ENCODE measurements at places on chromosomes 11 and 22.
A peak's percentile ranks its signal among the peaks of the same experiment; 100 is the strongest.

DNA sequence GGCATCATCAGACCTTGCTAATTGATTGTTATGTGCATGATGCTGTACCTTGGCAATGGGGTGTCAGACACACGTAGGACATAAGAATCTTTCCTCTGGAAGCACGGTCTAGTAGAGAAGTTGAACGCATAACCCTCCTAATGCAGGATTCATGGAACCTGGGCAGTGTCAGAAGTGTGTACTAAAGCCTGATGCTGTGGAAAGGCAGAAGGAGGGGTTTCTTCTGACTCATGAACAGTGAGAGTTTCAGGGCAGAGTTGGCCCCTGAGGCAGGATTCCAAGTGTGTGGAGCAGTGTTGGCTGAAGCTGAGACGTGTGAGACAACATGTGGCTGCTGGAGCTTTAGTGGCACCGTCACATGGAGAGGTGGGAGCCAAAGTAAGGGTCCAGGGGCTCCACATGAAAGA lies 3.5 kb downstream of the PANX1 start:
- DNase-seq: no peak

DNA sequence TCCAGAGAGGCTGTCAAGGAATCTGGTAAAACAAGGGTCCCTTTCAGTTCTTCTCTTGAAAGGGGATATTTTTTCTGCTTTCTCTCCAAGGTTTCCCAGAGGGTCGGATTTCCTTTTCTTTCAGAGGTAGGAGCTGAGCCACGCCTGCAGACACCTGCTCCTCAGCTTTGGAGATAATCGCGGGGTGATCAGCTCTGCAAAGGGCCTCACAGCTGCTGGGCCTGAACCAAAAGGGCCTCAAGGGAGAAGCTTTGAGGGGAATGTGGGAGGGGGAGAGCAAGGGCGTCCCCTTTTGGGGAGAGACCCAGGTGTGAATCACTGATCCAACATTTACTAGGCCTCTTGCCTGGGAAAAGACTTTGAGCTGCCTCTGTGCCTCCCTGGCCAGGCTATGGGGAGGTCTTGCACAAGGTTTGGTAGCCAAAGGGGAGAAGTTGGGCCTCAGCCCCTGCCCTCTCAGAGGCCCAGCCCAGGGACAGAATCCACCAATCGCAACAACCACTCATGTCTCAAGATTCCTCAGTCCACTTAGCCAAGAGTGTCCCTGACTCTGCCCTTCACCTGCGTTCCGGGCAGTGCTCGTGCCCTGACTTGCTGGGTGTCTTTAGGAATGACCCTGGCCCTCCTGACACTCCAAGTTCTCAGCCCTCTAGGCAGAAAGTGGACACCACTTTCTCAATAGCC lies 14.0 kb upstream of the TP53I11 start:
- DNase-seq: no peak

GRCh38 chr22:46905415-46905814 lies 143.0 kb downstream of the TBC1D22A start:
- no peak for DNase-seq

GRCh38 chr22:35619336-35620094 lies 2.4 kb upstream of the MB start:
- DNase-seq: no peak

DNA sequence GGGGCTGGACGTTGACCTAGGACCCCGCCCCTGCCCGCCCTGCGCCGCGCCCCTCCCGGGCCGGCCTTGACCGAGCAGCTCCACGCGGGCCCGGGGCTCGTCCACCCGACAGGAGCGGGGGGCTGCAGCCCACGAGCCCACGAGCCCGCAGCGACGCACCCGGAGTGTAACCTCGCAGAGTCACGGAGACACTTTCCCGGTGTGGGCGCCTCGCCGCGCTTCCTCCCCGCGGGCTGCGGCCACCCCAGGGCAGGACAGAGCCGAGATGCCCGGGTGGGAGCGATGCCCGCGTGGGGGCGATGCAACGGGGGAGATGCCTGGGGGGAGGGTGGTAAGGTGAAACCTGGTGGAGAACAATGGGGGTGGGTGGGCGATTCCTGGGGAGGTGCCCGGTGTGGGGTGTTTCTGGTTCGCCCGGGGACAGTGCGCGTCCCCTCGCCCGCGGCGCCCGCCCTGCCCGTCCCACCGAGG lies 4.9 kb upstream of the ZBED4 start:
- no peak for DNase-seq

DNA sequence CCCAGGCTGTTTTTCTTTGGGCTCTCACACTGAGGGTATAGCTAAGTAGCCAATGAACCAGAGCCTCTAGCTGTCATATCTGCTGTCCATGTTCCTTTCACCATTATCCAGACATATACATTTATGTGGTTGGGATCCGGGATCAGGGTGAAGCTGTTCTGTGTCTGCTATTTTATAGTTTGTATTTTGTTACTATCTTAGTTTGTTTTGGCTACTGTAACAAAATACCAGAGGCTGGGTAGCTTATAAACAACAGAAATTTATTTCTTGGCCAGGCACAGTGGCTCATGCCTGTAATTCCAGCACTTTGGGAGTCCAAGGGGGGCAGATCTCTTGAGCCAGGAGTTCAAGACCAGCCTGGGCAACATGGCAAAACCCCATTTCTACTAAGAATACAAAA lies 40.5 kb upstream of the CABP7 start:
- no peak for DNase-seq

- DNase-seq: no peak
These were observed 113.1 kb upstream of the ZBED5 start for GRCh38 chr11:10970926-10971325.

DNA sequence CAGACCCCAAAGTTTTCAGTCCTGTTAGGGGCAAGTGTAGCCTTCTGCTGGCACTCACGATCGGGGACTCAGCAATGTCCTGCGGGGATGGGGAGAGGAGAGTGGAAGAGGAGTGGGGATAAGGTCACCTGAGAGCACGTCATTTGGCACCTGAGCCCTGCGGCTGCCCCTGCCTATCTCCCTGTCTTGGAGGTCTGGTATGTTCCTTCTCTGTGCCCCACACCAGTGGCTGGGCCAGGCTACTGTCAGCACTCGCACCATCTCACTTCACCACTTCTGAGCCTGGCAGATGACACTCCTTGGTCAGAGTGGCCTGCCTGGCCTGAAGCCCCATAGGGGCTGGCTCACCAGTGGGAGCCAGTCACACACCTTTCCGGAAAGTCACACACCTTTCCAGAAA lies 20.1 kb upstream of the CHADL start:
- no peak for DNase-seq

GRCh38 chr11:19946681-19947080 lies 213.6 kb downstream of the DBX1 start:
- no peak for DNase-seq

- DNase-seq: no peak
These were observed 24.1 kb upstream of the CCDC134 start for GRCh38 chr22:41776381-41776780.

GRCh38 chr11:12284316-12285050 lies 92.9 kb upstream of the PARVA start:
- no peak for DNase-seq

DNA sequence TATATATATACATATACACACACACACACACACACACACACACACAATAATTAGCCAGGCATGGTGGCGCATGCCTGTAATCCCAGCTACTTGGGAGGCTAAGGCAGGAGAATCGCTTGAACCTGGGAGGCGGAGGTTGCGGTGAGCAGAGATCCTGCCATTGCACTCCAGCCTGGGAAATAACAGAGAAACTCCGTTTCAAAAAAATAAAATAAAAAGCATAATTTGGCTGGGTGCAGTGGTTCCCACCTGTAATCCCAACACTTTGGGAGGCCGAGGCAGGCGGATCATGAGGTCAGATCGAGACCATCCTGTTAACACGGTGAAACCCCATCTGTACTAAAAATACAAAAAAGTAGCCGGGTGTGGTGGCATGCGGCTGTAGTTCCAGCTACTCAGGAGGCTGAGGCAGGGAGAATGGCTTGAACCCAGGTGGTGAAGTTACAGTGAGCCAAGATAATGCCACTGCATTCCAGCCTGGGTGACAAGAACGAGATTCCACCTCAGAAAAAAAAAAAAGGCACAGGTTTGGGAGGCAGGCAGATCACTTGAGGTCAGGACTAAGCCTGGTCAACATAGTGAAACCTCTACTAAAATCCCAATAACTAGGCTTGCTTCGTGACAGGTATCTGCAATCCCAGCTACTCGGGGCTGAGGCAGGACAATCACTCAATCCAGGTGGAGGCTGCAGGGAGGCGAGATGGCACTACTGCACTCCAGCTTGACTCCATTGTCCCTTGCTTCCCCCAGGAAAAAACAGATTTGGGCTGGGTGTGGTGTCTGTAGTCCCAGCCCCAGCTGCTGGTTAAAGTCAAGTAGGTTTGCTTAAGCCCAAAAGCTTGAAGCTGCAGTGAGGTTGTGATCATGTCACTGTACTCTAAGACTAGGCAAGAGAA lies 11.8 kb upstream of the WDR74 start:
- no peak for DNase-seq

DNA sequence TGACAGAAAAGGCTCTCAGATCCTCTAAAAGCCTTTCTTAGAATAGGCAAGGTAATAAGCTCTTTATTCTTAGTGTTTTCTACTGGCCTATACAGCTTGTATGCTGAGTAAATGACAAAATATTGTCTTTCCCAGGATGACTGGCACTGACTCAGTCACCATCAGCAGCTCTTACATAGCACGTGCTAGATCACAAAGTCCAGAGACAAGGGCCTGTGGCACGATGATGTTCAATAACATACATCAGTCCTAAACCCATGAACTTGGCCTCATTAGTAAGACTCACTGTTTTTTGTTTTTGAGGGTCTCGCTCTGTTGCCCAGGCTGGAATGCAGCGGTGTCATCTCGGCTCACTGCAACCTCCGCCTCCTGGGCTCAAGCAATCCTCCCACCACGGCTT lies 42.7 kb downstream of the CELF1 start:
- no peak for DNase-seq

DNA sequence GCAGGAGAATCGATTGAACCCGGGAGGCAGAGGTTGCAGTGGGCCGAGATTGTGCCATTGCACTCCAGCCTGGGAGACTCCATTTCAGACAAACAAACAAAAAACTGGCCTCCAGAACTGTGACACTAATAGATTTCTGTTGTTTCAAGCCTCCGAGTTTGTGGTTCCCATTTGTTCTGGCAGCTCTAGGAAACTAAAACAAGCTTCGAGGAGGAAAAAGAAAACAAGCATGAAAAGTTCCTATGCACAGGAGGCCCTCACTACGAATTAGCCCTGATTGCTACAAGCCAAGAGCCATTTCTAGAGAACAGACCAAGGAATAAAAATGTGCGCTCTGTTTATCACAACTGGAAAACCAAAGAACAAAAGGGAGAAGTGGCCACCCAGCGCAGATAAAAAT lies 47.8 kb upstream of the SHANK2 start:
- DNase-seq: no peak

DNA sequence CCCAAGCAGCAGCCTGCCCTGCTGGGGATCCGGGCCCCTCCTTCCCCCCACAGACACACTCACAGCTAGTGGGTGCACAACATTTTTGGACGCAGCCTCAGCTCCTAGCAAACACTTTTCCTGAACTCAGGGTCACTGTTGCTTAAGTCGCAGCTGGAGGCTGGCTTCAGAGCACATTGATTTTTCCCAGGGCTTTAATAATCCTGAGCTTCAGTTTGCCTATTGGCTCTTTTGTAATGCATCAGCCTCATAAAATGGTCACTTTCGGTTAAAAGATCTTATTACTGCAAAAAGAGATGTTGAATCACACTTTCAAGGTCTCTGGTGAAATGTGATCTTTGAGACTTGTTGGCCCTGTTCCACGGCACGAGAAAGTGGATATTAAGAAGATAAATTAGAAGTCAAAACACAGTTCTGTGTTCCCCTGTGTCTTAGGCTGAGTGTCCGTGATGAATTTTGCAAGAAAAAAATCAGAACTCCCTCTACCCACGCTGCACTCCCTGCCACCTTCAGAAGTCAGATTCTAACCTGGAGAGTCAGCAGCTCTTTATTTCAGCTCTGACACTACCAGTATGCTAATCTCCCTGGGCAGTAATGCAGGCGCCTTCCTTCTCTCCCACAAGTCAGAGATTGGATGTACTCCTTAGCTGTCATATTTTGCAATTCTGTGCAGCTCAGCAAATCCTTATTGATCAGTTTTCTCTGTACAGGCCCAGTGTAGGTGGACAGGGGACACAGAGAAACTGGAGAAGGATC lies 158.2 kb upstream of the E2F8 start:
- DNase-seq: no peak

GRCh38 chr22:29291215-29291614 lies 15.2 kb upstream of the GAS2L1 start:
- DNase-seq: no peak

- peak; percentile 75 for DNase-seq
These were observed 38.2 kb downstream of the PITPNB start for GRCh38 chr22:27880778-27881394.

DNA sequence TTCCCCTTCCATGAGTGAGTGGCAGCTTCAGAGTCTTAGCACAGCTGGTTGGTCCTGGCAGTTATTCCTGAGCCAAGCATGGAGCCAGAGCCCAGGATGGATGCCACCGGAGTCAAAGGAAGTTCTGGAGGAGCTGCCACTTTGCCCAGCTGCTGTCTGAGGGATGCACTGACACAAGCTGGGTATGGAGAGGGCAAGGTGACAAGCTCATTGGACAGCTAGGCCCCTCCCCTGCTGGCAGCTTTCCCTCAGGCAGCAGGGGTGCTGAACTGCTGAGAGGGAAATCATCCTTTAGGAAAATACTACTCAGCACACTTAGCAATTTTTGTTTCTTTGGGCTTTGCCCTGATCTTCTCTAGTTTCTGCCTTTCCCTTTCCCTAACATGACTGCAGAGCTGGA lies 99.3 kb upstream of the SESN3 start:
- no peak for DNase-seq

- DNase-seq: no peak
These were observed 24.0 kb downstream of the TRIM66 start for GRCh38 chr11:8658321-8659057.

- DNase-seq: no peak
These were observed 3.7 kb upstream of the DGKZ start for GRCh38 chr11:46343520-46343919.

GRCh38 chr22:31821572-31821971 lies 67.8 kb downstream of the DEPDC5 start:
- DNase-seq: no peak

DNA sequence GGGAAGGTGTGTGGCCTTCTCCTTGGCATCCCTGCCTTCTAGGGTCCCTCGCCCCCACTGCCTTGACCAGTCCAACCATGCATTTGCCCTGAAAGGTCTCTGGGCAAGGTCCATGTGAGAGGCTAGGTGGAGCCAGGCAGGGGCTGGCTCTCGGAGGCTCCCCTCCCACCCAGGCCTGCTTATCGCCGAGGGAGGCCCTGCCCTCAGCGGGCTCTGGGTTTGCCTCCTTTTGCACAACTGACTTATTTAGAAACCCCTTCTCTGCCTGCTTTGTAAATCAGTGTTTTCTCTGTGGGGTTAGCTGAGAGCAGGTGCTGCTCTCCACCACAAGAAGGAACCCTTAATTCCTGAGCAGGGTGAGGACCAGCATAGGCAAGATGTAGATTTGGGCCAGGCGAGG lies 47.7 kb downstream of the CD82 start:
- peak; percentile 73 for DNase-seq
